ENCODE measurements at places on chromosomes 3 and 15. TPM values are rescaled to one million over a fixed set of nuclear protein-coding genes. Genes with fewer than 3 reads are reported as not detected.

MME gene
- total RNA-seq: 14.6 TPM

CHRM5 gene
- total RNA-seq: not detected

TOP2B gene
- 181 TPM for total RNA-seq

CLRN1 gene
- total RNA-seq: not detected

- no peak for DNase-seq
Observed at GRCh38 chr15:42053010-42053409, 32.2 kb upstream of the PLA2G4E start.

DNA sequence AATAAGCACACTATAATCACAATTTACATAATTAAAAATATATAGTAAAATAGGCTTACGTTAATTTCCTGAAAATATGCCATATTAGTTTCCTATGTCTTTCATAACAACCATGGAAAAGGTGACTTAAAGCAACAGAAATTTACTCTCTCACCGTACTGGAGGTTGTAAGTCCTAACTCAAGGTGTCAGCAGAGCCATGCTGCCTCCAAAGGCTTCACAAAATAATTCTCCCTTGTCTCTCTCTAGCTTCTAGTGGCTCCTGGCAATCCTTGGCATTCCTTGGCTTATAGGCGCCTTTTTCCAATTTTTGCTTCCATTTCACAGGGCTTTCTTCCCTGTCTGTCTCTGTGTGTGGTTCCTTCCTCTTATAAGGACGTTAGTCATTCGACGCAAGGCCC is 7.6 kb downstream of the SI start:
- peak; percentile 22 for DNase-seq

DNA sequence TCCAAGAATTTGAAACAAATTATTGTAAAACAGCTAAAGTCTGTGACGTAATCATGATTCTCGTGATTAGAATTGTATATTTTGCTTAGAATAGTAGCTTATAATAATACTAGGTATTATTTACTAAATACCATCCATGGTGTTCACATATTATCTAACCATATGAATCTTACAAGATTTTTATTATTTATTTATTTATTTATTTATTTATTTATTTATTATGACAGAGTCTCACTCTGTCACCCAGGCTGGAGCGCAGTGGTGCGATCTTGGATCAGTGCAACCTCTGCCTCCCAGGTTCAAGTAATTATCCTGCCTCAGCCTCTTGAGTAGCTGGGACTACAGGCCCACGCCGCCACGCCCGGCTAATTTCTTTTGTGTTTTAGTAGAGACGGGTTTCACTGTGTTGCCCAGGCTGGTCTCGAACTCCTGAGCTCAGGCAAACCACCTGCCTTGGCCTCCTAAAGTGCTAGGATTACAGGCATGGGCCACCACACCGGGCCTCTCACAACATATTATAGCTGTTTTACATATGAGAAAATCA is 173.5 kb downstream of the EPHA3 start:
- no peak for DNase-seq

DNA sequence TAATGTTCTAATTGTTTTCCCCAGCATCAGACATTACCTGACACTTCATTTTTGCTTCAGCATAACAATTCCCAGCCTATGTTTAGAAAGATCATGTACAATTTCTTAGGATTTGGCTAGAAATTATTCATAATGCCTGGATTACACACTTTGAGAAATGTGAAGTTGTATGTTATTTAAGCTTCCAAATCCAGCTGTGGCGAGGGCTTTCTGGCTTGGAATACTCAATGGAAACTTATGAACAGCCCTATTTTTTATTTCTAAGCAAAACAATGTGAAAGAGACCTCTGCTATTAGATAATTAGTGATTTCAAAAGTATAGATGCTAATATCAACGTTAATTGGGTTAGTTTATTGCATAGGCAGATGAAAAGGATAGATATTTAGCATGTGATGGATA is 341.6 kb downstream of the ZNF385D start:
- DNase-seq: no peak

DNA sequence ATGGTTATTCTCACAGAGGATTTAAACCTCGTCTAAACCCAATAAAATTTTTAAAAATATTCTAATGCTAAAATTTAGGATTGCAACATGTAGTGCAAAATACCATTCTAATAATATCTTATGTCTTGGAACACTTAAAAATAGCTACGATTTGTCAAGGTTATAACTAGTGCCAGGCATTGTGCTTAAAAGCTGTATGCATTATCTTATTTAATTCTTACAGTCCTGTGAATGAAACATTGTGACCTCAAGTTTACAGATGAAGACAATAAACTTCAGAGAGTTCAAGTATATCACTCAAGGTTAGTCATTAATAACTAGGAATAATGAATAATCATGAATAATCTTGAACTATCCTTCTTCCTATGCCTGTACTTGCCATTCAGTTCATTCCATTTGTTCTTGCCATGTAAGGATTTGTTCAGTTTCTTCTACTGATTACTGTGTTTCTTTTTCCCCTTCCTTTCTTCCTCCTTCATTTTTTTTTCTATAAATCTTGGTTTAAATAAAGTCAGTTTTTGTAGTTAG is 897.6 kb upstream of the NR2F2 start:
- no peak for DNase-seq

- DNase-seq: no peak
Observed at GRCh38 chr3:98504539-98504938, 7.1 kb downstream of the OR5K2 start.

GRCh38 chr3:98770261-98771039 is 7.3 kb downstream of the ST3GAL6 start:
- no peak for DNase-seq

DNA sequence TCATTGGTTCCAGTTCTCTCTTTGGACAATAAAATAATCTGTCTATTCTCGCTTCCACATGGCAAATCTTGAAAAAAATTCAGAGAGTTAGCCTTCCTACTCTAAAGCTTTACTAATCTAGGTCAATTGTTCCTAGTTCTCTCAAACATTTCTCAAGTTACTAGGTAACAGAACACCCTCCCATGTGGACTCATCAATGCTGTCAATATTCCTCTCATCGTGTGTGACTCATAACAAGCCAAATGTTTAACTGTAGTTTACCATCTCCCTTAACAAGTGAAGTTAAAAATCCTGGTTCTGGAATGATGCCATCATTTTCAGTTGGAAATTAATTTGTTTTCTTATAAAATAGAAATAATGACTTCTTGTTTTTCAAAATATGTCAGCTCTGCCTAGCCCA is 438.6 kb downstream of the ROBO1 start:
- DNase-seq: no peak

All from H9 (cell line).